ENCODE measurements at places on chromosomes 5 and 9.

DNA sequence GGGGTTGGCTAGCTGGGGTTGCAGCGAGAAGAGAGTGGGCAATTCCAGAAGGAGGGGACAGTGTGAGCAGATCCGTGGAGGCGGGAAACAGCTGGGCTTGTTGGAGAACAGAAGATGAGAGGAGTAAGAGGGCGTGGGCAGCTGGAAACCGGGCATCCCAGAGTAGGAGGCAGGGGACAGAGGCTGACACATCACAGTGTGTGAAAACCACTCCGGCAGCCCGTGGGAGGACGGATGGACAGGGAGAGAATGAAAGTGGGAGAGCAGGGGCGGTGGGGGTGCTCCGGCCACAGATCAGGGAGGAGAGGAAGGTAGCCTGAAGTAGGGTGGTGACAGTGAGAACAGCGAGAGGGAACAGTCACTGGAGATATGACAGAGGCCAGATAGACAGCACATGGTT, 8.3 kb upstream of the PSMB7 start:
- no peak for DNase-seq

- no peak for DNase-seq
Observed at GRCh38 chr9:94084314-94084713, at the start of gene PTPDC1. TSS of gene PTPDC1 (plus strand) at chr9:94084464. CDS start at chr9:94084531, 67 bp downstream.

- DNase-seq: no peak
Observed at GRCh38 chr5:132067451-132067850, 6.1 kb upstream of the CSF2 start.

DNA sequence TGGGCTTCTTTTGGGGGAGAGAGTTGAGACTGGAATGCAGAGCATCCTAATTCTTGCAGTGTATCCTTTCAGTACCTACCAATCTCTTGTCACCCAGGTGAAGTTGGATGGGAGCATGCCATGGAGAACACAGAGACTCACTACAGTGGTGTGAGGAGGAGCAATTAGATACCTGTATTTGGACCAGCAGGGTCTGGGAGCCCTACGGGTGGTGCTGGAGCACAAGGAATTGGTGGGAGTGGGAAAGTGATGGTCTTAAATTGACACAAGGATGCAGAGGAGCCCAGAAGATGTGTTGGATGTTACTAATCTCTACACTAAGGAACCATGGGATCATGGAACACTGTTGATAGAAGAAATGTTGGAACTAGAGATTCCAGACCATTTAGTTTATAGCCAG, 212.7 kb downstream of the CHSY3 start:
- no peak for DNase-seq

GRCh38 chr9:12416716-12417115, 276.5 kb upstream of the TYRP1 start:
- DNase-seq: no peak

DNA sequence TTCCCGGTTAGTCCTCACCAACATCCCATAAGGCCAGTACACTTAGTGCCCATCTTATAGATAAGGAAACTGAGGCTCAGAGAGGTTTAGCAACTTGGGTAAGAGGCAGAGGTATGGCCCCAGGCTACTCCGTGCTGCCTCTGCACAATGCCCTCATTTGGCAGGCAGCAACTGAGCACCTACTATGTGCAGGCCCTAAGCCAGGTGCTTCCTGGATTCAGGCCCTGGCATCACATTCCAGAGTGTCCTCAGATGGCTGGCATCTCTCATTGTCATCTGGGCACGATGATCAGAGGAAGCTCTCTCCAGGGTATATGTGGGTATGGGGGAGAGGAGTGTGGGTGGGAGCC, 53.8 kb upstream of the PSD2 start:
- DNase-seq: no peak

GRCh38 chr9:32533336-32533735, 7.3 kb upstream of the RIGI start:
- DNase-seq: no peak

DNA sequence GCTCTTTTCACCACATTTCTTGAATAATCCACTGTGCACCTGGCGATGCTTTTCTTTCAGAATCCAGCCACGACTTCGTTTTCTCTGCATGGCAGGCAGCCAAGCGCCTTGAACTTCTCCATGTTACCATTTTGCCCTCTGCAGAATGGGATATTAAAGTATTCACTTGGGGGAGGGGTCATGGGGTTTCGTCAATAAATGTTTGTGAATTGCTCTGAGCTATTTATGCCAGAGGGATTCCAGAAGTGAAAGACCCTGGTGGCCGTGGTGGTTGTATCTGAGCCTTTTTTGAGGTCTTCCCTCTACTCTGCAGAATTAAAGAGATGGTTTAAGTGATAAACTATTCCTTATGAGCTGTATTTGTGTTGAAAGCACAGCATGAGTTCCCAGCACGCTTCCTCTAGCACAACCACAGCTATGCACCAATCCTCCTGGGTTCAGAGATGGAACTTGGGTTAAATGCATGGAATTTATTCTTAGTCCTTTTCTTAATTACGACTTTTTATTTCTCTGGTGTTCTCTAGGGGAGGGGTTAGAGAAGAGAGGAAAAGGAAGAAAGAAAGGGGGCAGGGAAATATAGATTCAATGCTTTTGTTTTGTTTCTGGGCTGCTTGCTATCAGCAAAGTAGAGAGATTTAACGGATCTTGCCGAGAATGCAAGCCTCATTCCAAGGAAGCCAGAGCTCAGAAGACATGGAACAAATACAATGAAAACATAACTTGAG, 478.2 kb upstream of the TNC start:
- no peak for DNase-seq

DNA sequence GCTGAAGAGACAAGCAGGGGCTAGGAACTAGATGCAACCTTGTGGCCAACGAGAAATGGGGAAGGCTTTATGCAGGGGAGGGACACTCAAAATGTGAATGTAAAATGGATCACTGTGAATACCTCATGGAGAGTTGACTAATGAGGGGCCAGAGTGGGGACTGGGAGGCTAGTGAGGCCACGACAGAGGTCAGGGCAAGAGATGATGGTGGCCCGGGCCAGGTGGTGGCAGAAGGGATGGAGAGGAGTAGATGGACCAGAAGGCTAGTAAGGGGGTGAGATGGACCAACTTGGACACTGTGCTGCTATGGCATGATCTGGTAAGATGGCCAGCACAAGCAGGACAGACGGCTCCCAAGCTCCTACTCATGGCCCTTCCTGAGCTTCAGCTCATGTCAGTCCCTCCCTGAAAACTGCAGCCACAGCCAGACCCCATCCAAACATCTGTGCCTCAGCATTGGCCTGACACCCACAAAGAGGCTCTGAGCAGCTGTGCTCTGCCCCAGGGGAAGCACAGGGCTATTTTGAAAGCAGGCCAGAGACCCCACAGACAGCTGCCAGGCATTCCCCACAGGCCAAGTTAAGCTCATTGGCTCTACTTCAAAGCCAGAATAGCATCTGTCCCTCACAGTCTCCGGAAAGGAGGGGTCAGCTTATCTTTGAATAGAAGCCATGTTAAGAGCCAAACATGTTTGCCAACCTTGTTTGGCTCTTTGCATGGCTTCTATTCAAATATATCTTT, 22.1 kb downstream of the P4HA2 start:
- DNase-seq: no peak

DNA sequence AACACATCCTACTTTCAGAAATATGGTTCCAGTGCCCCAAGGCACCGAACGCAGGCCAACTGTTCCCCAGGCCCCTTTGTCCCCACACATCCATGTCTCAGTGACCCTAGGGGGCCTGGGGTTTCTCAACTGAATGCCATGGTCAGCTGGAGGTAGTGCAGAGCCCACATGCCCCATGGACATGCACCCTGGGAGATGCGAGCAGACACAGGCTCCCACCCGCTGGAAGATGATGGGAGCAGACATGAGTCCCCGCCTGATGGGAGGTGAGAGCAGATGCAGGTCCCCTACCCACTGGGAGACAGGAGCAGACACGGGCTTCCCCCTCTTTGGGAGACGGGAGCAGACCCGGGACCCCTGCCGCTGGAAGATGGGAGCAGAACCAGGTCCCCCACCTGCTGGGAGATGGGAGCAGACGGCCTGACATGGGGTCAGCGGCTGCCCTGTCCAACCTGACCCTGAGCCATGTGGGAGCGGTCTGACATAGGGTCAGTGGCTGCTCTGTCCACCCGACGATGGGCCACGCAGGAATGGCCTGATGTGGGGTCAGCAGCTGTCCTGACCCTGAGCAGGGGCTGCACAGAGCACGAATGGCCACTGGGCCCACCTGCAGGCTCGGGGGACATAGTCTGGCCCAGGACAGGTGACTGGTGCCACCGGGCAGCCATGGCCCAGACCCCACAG, 18.4 kb downstream of the ZDHHC11B start:
- no peak for DNase-seq

- no peak for DNase-seq
Observed at GRCh38 chr9:87657893-87658292, 68.0 kb upstream of the CTSL start.

- DNase-seq: peak; percentile 19
Observed at GRCh38 chr5:81779125-81779915, 28.4 kb upstream of the SSBP2 start.

GRCh38 chr5:31453522-31453921, 78.4 kb downstream of the DROSHA start:
- no peak for DNase-seq

DNA sequence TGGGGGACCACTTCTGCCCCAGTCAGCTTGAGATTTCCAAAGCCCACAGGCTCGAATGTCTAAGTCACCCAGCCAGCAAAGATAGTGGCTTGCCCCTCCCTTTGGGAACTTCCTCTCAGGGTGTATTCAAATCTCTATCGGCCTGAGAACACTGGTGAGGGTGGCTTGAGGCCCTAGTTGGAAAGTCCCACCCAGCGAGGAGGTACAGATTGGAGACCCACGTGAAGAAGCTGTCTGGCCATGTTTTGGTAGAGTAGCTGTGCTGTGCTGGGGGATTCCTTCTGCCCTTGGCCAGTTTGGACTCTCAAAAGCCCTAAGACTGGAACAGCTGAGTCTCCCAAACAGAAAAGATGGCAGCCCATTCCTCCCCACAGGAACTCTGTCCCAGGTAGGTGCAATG, 172.7 kb upstream of the RIOK2 start:
- no peak for DNase-seq

- peak; percentile 65 for DNase-seq
Observed at GRCh38 chr9:89597711-89598362, 7.0 kb upstream of the GADD45G start.

DNA sequence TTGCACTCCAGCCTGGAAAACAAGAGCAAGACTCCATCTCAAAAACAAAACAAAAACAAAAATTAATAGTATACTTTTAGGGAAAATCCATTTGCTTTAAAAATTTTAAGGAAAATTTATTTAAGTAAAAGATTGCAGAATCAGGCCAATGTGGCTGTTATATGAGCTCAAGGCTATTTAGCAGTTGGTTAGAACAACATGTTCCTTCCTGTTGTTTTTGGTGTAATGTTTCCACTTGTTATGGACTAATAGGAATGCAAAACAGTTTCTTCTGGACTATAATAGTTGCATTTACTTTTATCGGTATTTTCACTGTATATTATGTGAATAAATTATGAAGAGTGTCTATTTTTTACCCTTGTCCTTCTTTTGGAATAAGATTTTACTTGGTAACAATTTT, 3.0 kb upstream of the CDC42SE2 start:
- no peak for DNase-seq

DNA sequence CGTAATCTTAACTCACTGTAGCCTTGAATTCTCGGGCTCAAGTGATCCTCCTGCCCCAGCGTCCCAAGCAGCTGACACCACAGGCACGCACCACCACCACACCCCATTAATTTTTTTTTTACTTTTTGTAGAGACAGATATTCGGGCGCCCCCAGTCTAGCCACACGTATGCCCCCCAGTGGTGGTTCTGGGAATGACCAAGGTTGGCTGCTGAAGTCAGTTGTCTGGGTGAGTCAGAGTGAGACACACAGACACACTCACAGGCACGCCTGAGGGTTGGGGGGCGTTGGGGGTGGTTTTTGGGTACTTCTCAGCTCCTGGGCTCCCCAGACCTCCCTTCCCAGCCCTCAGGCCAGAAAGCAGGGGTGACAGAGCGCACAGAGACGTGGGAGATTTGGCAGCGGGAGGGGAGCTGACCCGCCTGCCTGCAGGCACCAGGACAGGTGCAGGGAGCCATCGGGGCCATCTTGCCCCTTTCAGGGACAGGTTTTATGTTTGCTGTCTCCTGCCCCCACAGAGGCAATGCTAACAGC, 4.2 kb upstream of the ENTPD8 start:
- DNase-seq: peak; percentile 76

- DNase-seq: no peak
Observed at GRCh38 chr9:74973714-74974113, 21.0 kb upstream of the C9orf40 start.

GRCh38 chr9:95870352-95870751, 5.1 kb upstream of the ERCC6L2 start:
- DNase-seq: no peak

GRCh38 chr9:131545786-131546335, 538 bp downstream of the PRRT1B start:
- DNase-seq: no peak

- peak; percentile 18 for DNase-seq
Observed at GRCh38 chr9:129109952-129110739, 447 bp downstream of the CRAT start.

DNA sequence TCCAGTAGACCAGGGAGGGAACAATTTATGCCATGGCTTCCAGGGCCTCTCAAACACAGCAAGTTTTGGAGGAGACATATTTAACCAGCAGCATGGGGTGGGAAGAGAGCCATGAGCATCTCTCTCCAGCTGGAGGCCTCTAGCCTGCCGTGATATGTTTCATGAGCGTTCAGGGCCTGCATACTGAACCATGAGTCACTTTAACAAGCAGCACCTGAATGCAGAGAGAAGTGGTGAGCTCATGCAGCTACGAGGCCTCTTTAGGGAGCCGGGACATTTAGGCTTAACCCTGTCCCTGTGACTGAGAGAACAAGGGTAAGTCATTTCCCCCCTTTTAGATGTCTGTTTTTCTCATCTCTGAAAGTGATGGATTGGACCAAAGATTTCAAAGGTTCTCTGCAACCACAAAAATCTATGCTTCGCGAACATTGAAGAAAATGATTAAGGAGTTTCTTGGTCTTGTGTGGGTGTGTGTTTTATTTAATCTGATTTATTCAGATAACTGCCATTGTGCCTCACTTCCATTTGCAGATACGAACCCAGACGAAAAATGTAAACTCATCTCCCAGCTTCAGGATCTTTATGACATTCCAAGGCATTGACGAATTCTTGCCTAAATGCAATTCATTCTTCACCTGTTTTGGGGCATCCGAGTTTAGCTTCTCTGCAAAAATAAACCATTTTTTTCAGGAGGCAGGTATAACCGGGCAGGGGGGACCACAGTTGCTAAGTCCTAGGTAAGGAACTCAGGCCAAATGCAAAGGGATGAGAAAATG, 157.0 kb downstream of the GABBR2 start:
- DNase-seq: no peak

- no peak for DNase-seq
Observed at GRCh38 chr5:157030692-157031091, 28.2 kb downstream of the HAVCR1 start.

- DNase-seq: no peak
Observed at GRCh38 chr5:69167493-69167855, 524 bp downstream of the CCNB1 start.
